ENCODE measurements at places on chromosomes 7 and 10.

GRCh38 chr10:70751356-70751755 lies 33.8 kb downstream of the TBATA start:
- DNase-seq = no peak

- DNase-seq = no peak
Measured at GRCh38 chr10:130361351-130362105, 225.3 kb downstream of the GLRX3 start.

GRCh38 chr7:3043544-3044371 lies at the start of gene CARD11:
Gene CARD11 (minus strand): TSS chr7:3043867. CDS start chr7:2958506, 85,361 bp downstream.
- peak; percentile 25 for DNase-seq

DNA sequence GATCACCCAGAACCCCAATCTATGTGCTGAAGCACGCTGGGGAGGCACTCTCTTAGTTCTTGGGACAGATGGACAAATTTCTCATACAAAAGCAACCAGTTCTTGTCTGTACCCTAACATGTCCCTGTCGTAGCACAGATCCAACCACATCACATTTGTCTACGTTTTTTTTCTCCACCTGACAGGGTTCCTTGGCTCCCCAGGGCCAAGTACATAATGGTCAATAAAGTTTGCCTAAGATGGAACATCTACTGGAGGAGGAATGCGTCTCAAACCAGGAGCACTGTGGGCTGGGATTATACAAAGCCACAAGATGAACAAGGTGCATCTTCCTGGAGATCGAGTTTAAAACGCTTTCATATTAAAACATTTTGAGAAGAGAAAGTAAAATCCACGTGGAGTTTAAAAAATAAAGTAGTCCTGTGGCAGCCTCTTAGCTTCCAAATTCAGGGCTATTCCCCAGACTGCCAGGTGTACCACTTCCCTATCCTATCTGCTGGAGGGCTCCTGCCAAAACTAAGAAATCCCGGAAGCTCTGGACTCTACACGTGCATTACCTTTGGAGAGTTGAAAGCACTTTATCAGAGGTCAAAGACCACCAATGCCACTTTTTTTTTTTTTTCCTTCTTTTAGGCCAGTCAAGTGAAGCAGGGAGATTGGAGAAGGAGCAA lies 1.4 kb downstream of the TMEM243 start:
- no peak for DNase-seq

- no peak for DNase-seq
Measured at GRCh38 chr10:103040418-103040817, 122.3 kb downstream of the CNNM2 start.

Data from stimulated activated CD4-positive, alpha-beta T cell treated with anti-CD3 and anti-CD28 coated beads, Interleukin-15, amount 100 ng/mL, for 1 hour (primary cell).